Neural crest cell (in vitro differentiated cells): ENCODE measurements at places on chromosomes 11 and 22. TPM values are rescaled to one million over a fixed set of nuclear protein-coding genes. Genes with fewer than 3 reads are reported as not detected.

GRCh38 chr11:113664069-113664980 is 41.8 kb downstream of the TMPRSS5 start:
- no peaks in the 10 kb centered on the region for H3K27me3 ChIP-seq
- H3K36me3 ChIP-seq, result peaks cover 16% of the 10 kb centered on the region
- no peak for DNase-seq
- H3K27ac ChIP-seq, result no peak overlapping the region

MEI1 gene
- total RNA-seq, result 0.16 and 0.48 TPM in 2 replicates

CASP1 gene
- total RNA-seq, result not detected in 2 replicates

DNA sequence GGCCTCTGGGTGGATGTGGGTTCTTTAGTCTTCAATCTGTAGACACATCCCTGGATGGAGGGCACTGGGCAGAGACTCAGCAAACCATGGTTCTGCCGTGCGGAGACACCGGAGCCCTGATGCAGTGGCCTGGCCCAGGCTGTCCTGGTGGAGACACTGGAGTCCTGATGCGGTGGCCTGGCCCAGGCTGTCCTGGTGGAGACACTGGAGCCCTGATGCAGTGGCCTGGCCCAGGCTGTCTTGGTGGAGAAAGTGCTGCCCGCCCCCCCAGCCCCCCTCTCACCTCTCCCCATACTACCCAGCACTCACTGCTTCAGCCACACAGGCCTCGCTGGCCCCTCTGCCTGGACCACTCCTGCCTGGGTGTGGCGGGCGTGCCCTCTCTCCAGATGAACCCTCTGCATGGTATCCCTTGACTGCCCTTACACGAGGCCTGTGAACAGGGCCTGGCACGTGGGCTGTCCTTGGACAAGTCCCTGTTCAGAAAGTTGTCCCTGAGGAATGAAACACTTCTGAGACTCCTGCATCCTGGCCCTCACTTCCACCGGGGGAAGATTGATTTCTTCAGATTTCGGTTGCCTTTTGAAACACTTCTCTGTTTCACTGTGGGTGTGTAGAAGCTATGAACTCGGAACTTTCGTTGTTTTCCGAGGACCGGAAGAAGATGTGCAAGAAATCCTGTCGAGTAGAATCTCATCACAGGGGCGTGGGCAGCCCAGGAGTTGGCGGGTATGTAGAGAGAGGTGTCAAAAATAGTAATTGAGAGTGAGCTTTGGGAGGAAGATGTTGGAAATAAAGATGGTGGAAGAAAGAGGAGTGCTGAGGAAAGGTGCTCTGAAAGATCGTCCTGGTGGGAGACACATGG is 26.2 kb downstream of the IGHMBP2 start:
- no peaks in the 10 kb centered on the region for H3K4me1 ChIP-seq
- H3K4me3 ChIP-seq, result no peak overlapping the region
- DNase-seq, result no peak
- H3K27ac ChIP-seq, result no peak overlapping the region
- H3K36me3 ChIP-seq, result peaks cover 29% of the 10 kb centered on the region
- H3K27me3 ChIP-seq, result no peaks in the 10 kb centered on the region

SSTR3 gene
- total RNA-seq, result 0.09 TPM in 2 replicates

ENTHD1 gene
- not detected in 2 replicates for total RNA-seq

GRCh38 chr11:19746086-19746485 is 33.4 kb downstream of the NAV2 start:
- no peak for DNase-seq
- H3K36me3 ChIP-seq, result no peaks in the 10 kb centered on the region
- H3K4me3 ChIP-seq, result no peak overlapping the region
- no peak overlapping the region for H3K27ac ChIP-seq
- H3K27me3 ChIP-seq, result no peaks in the 10 kb centered on the region
- H3K4me1 ChIP-seq, result no peaks in the 10 kb centered on the region

- no peak overlapping the region for H3K27ac ChIP-seq
- peaks cover 22% of the 10 kb centered on the region for H3K4me1 ChIP-seq
- DNase-seq, result no peak
- no peak overlapping the region for H3K4me3 ChIP-seq
- H3K36me3 ChIP-seq, result peaks cover 2% of the 10 kb centered on the region
Measured at GRCh38 chr11:121659811-121660210, 207.0 kb upstream of the SORL1-AS1 start.
